ENCODE measurements at places on chromosomes 2 and 18. TPM values are rescaled to one million over a fixed set of nuclear protein-coding genes. Genes with fewer than 3 reads are reported as not detected.
A peak's percentile ranks its signal among the peaks of the same experiment; 100 is the strongest.

DNA sequence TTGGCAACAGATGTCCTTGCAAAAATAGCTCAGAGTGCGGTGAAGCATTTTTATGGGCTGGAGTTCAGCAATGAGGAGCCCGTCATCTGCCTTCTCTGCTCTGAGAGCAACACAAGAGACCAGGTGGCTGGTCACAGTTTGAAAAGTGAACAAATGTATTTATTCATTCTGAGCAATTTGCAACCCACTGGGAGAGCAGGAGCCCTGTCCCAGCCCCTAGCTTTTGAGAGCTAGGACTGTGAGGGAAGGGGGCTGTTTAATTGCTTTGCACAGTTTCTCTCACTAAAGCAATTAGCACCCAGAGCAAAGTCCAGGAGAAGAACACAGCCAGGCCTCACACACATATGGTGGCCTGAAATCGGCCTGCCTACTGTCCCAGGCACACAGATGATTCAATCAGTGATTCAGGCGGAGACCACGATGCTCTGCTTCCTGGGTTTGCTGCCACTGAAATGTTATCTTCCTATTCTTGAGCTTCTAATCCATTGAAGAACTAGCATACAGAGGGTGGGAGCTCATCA is 646.1 kb upstream of the ACVR2A start:
- DNase-seq, result no peak
- no peak overlapping the region for H3K27ac ChIP-seq
- no peaks in the 10 kb centered on the region for H3K36me3 ChIP-seq
- no peak overlapping the region for H3K4me3 ChIP-seq

GRCh38 chr2:38438883-38439612 is 62.0 kb upstream of the ATL2 start:
- no peaks in the 10 kb centered on the region for H3K36me3 ChIP-seq
- H3K4me1 ChIP-seq, result peaks cover 4% of the 10 kb centered on the region
- no peak overlapping the region for H3K27ac ChIP-seq
- H3K27me3 ChIP-seq, result no peaks in the 10 kb centered on the region
- H3K4me3 ChIP-seq, result no peak overlapping the region

- H3K4me3 ChIP-seq, result no peak overlapping the region
- no peaks in the 10 kb centered on the region for H3K36me3 ChIP-seq
- no peaks in the 10 kb centered on the region for H3K4me1 ChIP-seq
- H3K27ac ChIP-seq, result no peak overlapping the region
Observed at GRCh38 chr2:41720331-41721251, 327.2 kb upstream of the PKDCC start.

GRCh38 chr2:8633735-8634313 is 48.0 kb upstream of the ID2 start:
- H3K4me3 ChIP-seq, result no peak overlapping the region
- H3K27ac ChIP-seq, result no peak overlapping the region
- peaks cover 12% of the 10 kb centered on the region for H3K4me1 ChIP-seq
- H3K36me3 ChIP-seq, result no peaks in the 10 kb centered on the region
- no peaks in the 10 kb centered on the region for H3K27me3 ChIP-seq
- no peak for DNase-seq

DNA sequence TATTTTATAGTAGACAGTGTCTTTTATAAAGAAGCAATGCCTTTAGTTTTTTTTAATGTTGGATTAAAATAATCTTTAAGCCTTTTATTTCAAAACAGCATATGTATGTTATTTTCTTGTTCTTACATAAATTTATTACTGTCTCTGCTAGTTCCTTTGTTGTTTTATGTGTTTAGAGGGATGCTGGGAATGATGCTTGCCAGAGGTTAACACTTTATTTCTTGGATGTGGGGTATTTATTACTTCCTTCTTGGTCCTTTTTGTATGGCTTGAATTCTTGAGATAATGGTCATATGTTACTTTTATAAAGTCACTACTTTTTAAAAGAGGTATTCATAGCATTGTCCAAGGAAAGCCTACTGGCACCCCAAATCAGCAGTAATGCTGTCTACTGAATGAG is 63.1 kb downstream of the ANKRD12 start:
- no peak for DNase-seq
- no peaks in the 10 kb centered on the region for H3K27me3 ChIP-seq
- peaks cover 6% of the 10 kb centered on the region for H3K4me1 ChIP-seq
- no peaks in the 10 kb centered on the region for H3K36me3 ChIP-seq

- no peak for DNase-seq
- no peaks in the 10 kb centered on the region for H3K36me3 ChIP-seq
- no peaks in the 10 kb centered on the region for H3K4me1 ChIP-seq
- no peaks in the 10 kb centered on the region for H3K27me3 ChIP-seq
- H3K4me3 ChIP-seq, result no peak overlapping the region
Observed at GRCh38 chr2:188664416-188664815, 309.8 kb upstream of the COL3A1 start.

GRCh38 chr2:21710031-21710430 is 586.3 kb downstream of the TDRD15 start:
- H3K27ac ChIP-seq, result no peak overlapping the region
- no peaks in the 10 kb centered on the region for H3K27me3 ChIP-seq
- DNase-seq, result no peak
- no peaks in the 10 kb centered on the region for H3K36me3 ChIP-seq

DNA sequence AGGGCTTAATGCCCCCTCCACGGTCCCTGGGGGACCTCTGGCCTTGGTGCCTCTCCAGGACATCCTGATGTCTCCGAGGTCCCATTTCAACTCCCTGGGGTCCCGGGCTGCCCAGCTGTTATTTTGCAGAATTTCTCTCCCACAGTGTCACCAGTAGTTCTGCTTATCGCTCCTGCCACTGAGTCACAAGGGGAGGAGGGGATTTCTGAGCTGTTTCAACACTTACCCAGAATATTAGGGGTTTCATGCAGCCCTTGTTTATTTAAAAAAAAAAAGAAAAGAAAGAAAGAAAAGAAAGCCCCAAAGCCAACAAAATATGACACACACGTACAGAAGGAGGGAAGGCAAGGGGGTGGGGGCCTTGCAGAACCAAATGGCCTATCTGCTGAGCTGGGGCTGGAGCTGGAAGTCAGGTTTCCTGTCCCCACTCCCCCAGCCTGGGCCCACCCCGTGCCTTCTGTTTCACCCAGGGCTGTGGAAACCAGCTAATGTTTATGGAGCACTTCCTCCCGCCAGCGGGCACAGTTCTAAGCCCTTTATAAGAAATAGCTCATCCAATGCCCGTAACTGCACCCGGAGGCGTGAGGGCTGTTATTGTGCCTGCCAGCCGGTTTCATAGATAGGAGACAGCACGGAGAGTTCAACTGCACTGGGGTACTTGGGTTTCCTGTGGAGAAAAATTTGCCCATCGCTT is 8.4 kb upstream of the ARID5A start:
- H3K27ac ChIP-seq, result no peak overlapping the region
- no peaks in the 10 kb centered on the region for H3K27me3 ChIP-seq
- H3K4me3 ChIP-seq, result peak overlapping the region; percentile 34
- H3K36me3 ChIP-seq, result no peaks in the 10 kb centered on the region

DNA sequence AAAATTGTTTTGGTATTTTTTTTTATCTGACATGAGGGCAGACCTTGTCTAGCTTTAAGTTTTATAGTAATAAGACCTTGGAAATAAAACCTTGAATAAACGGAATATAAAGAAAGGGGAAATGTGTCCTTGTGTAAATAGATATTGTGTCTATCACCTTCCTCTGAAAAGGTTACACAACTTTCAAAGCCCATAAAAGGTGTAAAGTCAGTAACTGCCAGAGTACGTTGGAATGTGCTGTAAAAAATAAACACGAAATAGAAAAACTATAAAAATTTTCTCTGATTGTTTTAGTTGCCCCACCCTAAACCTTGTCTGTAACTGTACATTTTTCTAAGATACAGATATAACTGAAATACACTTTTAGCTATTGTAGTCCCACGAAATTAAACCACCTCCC is 82.3 kb downstream of the ZEB2 start:
- no peak overlapping the region for H3K4me3 ChIP-seq
- peaks cover 8% of the 10 kb centered on the region for H3K4me1 ChIP-seq
- no peak overlapping the region for H3K27ac ChIP-seq
- no peaks in the 10 kb centered on the region for H3K27me3 ChIP-seq

GRCh38 chr2:140154271-140154670 is 1374.1 kb upstream of the NXPH2 start:
- H3K27ac ChIP-seq, result no peak overlapping the region
- peak; percentile 47 for DNase-seq
- no peaks in the 10 kb centered on the region for H3K36me3 ChIP-seq
- no peak overlapping the region for H3K4me3 ChIP-seq
- no peaks in the 10 kb centered on the region for H3K27me3 ChIP-seq
- no peaks in the 10 kb centered on the region for H3K4me1 ChIP-seq

DNA sequence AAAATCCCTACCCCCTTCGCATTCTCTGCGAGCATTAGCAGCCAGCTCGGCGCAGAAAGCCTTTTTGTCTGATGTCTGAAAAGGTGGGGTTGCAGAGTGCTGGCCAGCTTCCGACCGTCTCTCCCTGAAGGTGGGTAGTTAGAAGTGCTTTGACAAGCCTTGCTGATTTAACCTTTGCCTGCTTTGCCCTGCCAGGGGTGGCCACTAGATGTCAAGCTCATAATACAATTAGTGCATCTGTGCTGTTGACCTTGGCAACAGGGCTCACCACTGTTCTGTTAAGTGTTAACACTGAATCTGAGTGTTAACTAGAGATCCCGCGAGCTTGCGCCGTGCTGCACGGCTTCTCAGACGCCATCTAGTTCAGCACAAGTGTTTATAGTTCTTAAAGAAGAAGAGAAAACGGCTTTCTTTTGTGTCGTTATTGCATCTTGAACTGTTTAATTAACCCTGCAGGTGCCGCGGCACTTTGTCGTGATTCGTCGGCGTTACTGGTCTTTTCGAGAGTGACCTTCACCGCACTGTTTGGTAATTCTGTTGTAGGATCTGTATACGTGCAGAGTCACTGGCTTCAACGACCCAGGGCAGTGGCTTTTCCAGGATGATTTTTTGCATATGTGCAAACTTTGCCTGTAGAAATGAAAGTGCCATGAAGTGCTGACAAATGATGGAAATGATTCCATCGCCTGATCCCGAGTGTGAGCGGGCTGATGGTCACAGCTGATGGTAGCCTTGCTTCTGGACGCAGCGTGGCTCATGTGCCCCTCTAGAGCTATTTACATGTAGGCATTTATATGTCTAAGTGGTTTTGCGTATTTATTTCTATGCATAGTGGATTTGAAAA is 5.5 kb downstream of the SALL3 start:
- no peak overlapping the region for H3K27ac ChIP-seq
- no peaks in the 10 kb centered on the region for H3K36me3 ChIP-seq
- peaks cover 13% of the 10 kb centered on the region for H3K4me1 ChIP-seq
- peak; percentile 51 for DNase-seq

DNA sequence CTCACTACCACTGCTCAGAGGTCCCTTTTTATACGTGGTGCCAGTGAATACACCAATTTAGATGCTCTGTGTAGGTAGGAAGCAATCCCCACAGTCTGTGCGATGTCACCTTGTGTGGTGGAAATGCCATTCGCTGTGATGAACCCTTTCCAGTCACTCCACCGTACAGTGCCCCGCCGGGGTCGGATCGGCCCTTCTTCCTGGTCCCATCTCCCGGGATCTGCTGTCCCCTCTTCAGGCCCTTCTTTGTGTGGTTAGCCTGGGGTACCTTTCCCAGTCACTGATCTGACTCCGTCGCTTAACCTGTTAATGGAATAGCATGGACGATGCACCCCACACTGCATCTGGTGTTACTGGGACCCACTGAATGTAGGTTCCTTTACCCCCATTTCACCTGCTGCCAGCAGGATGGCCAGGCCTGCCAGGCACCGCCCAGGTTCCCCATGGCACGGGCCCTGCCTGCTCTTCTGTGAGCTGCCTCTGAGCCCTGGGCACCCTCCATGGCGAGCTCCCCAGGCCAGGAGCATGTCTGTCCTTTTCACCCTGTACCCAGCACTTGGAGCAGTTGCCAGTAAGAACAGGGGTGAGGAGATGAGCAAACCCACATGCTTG is 18.0 kb downstream of the TWIST2 start:
- no peak overlapping the region for H3K27ac ChIP-seq
- no peak for DNase-seq
- no peak overlapping the region for H3K4me3 ChIP-seq
- H3K4me1 ChIP-seq, result peaks cover 4% of the 10 kb centered on the region
- H3K36me3 ChIP-seq, result no peaks in the 10 kb centered on the region
- H3K27me3 ChIP-seq, result no peaks in the 10 kb centered on the region

- H3K4me1 ChIP-seq, result no peaks in the 10 kb centered on the region
- no peak overlapping the region for H3K27ac ChIP-seq
- no peaks in the 10 kb centered on the region for H3K27me3 ChIP-seq
- no peaks in the 10 kb centered on the region for H3K36me3 ChIP-seq
Observed at GRCh38 chr2:161938335-161938734, 135.7 kb downstream of the DPP4 start.

DNA sequence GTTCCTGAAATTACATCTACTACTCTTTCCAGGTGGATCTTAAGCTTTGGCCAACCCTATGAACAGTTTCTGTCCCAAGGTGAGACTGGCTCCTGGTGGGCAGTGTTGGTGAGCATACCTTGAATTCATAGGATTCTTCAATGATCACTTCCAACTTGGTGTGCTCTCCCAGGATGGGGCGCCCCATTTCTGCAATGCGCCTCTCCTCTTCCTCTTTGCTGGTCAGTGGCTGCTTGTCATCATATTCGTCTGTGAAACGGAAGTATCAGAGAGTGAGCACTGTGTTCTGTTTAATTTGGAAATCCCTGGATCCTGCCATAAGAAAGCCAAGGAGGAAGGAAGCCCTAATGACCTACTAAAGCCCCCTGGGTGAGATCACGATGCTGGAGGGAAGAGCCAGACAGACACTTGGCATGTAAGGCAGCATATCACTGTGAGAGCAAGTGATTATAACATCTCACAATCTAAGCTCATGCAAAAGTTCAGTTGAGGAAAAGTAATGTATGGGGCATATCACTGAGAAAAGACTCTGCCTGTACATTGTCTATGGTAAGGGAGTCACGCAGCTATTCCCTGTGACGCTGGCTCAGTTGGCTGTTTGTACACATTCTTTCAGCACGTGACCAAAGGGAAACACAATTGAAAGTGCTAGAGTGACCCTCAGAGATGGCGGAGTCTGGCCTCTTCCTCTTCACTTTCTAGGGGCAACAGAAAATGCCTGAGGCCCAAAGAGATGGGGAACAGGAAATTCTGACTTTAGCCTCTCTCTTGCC is 287.0 kb downstream of the SLC8A1 start:
- H3K36me3 ChIP-seq, result no peaks in the 10 kb centered on the region
- H3K27me3 ChIP-seq, result no peaks in the 10 kb centered on the region
- H3K4me3 ChIP-seq, result no peak overlapping the region
- H3K4me1 ChIP-seq, result no peaks in the 10 kb centered on the region

- no peaks in the 10 kb centered on the region for H3K36me3 ChIP-seq
- no peak overlapping the region for H3K4me3 ChIP-seq
- DNase-seq, result no peak
- H3K27ac ChIP-seq, result no peak overlapping the region
Observed at GRCh38 chr18:63788447-63789096, 13.4 kb downstream of the SERPINB7 start.

DNA sequence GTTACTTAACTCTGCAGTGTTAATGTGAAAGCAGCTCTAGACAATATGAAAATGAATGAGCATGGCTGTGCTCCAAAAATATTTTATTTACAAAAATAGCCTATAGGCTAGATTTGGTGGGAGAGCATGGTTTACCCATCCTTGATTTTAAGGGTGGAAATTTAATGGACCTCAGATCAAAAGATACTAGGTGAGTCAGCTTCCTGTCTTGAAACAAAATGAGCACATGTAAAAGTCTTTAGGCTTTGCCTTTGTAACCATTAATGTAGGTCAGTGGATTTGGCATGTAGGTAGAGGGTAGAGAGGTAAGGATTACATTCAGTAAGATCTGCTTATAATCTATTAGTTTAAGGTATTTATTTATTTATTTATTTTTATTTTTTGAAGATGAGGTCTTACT is 72.7 kb downstream of the GREB1L start:
- H3K27ac ChIP-seq, result no peak overlapping the region
- no peaks in the 10 kb centered on the region for H3K4me1 ChIP-seq
- no peak overlapping the region for H3K4me3 ChIP-seq

Gene CHN1
- total RNA-seq, result 54.0 TPM

Gene SERPINB10
- total RNA-seq, result not detected

Gene VIL1
- 7.0 TPM for total RNA-seq

Gene KCNE4
- not detected for total RNA-seq

Gene TMEM150A
- 19.8 TPM for total RNA-seq

Gene C1QL2
- 0.88 TPM for total RNA-seq

Gene SLC38A11
- total RNA-seq, result not detected

Gene POTEI
- total RNA-seq, result 0.20 TPM
